Adrenal gland (tissue), 19 donors: ENCODE measurements at places on chromosomes 2 and 18. TPM values are rescaled to one million over a fixed set of nuclear protein-coding genes. Genes with fewer than 3 reads are reported as not detected.
A peak's percentile ranks its signal among the peaks of the same experiment; 100 is the strongest.

Gene KCNK3
- total RNA-seq = 569 TPM

Gene UGT1A1
- total RNA-seq = 0.52 TPM

Gene SERPINB7
- 0.11 TPM for total RNA-seq

Gene RAB27B
- total RNA-seq = 0.04 TPM

DNA sequence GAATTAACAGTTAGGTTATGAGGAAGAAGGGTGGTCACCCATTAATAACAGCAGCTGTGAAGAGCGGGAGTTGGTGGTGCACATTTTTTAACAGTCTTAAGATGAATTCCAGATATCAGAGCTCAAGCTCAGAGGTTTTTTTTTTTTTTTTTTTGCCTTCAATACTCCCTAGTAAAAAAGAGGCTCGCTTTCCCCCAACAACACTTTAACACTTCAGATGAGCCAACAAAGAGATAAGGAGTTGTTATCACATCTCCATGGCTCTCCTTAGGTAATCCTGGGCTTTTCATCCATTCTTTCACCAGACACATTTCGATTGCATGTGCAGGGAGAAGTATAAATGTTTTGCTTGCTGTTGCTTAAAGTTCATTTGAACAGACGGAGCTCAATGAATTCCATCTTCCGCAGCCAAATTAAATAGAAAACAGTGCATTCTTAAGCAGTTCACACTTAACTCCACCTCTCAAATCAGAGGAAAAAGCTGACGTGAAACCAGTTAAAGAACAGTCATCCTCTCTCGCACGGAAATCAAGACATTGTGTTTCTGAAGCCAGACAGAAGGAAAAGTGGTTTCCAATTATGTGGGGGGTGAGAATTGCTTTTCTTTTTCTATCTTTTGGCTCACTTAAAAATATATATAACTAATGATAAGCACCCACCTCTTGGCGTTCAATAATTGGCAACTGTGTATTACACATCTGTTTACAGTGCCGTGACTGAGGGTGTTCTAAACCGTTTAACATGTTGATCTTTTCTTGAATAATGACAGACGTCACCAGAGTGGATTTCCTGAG lies 118.2 kb downstream of the ZNF521 start:
- DNase-seq = no peak

DNA sequence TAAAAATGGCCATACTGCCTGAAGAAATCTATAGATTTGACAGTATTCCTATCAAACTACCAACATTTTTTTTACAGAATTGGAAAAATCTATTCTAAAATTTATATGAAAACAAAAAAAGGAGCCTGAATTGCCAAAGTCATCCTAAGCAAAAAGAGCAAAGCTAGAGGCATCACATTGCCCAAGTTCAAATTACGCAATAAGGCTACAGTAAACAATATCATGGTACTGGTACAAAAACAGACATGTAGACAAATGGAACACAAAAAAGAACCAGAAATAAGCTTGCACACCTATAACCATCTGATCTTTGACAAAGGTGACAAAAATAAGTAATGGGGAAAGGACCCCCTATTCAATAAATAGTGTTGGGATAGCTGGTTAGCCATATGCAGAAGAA lies 50.2 kb upstream of the THSD7B start:
- DNase-seq = no peak

GRCh38 chr2:37782721-37783371 lies 111.4 kb upstream of the CDC42EP3 start:
- DNase-seq = no peak

- no peak for DNase-seq
Measured at GRCh38 chr2:118641711-118642110, 205.7 kb downstream of the EN1 start.

GRCh38 chr2:43221124-43221762 lies 5.2 kb downstream of the ZFP36L2 start:
- DNase-seq = peak; percentile 88
